Prostate gland (tissue), 2 donors: ENCODE measurements at places on chromosomes 12 and 14. TPM values are rescaled to one million over a fixed set of nuclear protein-coding genes. Genes with fewer than 3 reads are reported as not detected.

GRCh38 chr14:85195872-85196477 lies 334.0 kb upstream of the FLRT2 start:
- DNase-seq, result no peak

DNA sequence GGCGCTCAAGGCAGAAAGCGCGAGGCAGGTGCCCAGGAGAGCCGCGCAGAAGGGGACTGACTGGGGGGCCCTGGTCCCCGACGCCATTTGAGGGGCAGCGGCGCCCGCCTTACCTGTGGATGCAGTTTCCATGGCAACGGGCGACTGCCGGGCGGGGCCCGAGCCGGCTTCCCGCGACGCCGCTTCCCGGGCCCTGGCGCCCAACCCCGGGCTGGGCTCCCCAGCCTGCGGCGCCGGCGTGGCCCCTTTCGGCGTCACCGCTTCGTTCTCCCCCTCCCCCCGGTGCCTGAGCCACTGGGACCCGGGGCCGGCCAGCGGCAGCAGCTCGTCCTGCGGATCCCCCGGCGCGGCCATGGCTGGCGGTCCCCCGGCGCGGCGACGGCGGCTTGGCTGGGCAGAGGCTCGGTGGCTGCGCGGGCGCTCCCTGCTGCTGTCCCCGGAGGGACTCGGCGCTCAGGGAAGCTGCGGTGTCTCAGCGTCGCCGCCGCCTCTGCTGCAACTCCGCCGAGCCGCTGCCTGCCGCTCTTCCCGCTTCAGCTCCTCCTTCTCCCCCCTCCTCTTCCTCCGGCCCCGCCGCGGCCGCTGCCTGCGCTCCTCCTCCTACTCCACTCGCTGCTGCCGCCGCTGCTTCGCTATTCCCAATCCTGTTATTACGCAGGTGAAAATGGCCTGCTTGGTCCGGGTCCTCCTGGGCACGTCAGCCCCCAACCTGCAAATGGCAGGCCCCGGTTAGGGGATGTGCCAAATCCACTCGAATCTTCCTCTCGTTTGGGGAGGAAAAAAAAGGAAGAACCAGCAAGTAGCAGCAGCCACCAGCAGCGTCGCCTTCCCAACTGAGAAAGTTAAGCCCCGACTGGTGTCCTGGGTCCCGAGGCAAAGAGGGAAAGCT lies at the start of gene RTN1:
Gene RTN1 (minus strand): TSS at position 500 of the 889 bp plus-strand sequence. CDS start 146 bp downstream, at position 354.
- DNase-seq, result peak; percentile 56

GRCh38 chr12:33432992-33433391 lies 6.6 kb downstream of the SYT10 start:
- DNase-seq, result no peak

DNA sequence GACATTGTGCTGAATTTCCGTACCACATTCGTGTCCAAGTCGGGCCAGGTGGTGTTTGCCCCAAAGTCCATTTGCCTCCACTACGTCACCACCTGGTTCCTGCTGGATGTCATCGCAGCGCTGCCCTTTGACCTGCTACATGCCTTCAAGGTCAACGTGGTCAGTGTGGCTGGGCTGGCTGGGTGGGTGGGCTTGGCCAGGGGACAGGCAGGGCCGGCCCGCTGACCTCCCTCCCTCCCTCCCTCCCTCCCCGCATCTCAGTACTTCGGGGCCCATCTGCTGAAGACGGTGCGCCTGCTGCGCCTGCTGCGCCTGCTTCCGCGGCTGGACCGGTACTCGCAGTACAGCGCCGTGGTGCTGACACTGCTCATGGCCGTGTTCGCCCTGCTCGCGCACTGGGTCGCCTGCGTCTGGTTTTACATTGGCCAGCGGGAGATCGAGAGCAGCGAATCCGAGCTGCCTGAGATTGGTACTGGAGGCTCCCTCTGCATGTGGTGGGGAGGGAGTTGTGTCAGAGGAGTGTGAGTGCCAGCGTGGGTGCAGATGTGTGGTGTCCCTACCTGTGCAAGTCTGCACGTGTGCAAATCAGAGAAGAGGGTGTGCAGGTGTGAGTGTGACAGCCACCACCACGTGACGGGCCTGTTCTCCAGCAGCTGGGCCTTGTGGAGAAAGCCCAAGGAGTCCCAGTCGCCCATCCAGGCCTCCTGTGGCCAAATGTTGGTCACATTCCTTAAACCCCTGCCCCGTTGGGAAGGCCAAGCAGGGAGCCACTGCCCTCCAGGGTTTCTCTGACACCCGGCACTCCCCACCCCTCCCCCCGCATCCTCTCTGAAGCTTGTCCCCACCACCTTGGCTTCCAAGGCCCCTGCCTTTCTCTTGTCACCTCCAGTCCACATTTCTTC lies 5.3 kb downstream of the KCNH3 start:
- no peak for DNase-seq

- no peak for DNase-seq
Observed at GRCh38 chr14:77457115-77457521, 283 bp downstream of the VIPAS39 start.

DNA sequence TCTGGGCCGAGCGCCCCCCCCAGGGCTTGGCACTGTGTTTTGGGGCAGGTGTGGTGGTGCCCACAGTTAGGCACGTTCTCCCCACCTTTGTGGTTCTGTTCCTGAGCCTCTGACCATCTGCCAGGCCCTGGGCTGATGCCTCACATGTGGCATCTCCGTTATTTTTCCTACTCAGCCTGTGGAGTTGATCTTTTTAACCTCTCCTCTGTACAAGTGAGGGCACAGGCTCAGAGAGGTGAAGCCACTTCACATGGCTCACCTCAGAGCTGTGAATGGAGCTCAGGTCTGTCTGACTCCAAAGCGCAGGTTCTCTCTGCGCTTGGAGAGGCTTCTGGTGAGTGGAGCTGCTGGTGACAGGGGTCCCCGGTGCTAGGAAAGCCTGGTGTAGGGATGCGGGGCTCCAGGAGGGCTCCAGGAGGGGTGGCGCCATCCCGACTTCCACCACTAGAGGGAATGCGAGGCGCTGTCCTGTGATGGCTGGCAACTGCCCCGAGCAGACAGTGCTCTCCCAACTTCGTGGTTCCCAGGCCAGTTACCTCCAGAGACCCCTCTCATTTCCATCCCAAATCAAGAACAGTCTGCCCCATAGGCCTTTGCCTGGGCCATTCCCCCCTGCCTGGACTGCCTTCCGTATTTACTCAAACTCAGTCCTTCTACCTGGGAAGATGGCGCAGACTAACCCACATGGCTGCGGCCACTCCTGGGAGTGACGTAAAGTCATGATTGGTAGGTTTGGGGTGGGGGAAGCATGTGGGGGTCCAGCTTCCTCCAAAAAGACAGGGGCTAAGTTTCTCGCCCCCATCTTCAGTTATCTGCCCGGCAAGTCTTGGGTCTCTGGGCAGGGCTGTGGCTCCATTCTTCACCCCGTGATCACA lies 9.9 kb downstream of the BCL7A start:
- DNase-seq, result no peak

DNA sequence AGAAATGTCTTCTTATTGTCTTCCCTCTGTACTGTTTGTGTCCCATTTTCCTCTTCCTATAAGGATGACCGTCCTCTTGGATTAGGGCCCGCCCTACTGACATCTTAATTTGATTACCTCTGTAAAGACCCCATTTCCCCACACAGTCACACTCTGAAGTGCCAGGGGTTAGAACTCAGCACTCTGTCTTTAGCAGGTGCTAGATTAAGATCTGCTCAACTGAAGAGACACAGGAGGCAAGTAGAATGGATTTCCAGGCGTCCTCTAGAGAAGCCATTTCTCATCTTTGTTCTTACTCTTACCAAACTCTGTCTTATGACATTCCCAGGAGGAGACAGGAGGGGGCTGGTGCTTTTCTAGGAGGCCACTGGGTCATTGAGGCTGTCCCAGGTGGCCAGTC lies 50.8 kb downstream of the VCPKMT start:
- DNase-seq, result no peak

- DNase-seq, result peak; percentile 61
Observed at GRCh38 chr14:64465191-64465822, at the start of gene AKAP5. Gene AKAP5 (plus strand): TSS chr14:64465499. CDS start chr14:64468395, 2,896 bp downstream.

- DNase-seq, result peak; percentile 87
Observed at GRCh38 chr12:105235732-105236476, at the start of gene APPL2. Gene APPL2 (minus strand): TSS chr12:105236174. CDS start chr12:105236012, 162 bp downstream.

DNA sequence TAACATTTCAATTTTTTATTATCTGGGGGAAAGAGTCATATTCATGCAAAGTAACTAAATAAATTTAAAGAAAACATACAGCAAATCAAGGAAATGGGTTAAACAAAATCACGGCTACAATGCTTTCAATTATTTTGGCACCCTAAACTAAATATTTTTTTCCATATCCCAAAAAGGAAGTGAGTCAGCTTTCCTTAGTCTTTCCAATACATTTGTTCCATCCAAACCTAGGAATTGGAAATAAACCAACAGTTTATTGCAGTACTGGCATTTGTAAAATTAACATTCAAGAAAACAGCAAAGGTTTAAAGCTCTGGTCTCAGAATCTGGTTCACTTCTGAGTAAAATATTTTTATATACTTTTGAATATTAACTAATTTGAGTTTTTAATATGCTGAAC lies 89.2 kb downstream of the BCL2L14 start:
- DNase-seq, result no peak

DNA sequence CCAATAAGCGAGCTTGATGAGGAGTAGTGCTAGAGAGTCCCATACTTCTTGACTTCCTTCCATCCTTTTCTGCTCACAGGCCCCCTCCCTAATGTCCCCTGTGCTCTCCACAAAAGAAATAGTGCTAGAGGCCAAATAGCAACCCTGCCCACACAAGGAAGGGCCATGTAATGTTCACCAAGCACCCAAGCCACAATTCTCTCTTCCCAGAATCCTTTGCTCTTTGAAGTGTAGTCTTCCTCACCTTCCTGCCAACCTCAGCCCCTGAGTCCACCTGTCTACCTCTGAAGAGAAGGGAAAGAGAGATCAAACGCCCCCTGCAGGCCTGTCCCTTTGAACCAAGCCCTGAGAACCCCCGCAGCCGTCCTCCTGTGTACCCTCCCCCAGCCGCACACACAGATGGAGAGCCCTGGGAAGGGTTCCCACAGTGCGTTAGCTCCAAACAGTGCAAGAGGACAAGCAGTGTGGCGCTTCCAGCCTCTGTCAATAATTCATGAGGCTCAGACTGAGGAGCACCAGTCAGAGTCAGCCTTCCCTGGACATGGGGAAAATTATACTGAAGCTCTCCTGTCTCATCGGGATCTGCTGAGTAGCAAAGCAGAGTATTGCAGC lies 1.9 kb upstream of the DHRS4 start:
- DNase-seq, result no peak

GRCh38 chr12:62403031-62403430 lies 63.6 kb upstream of the MON2 start:
- DNase-seq, result no peak

DNA sequence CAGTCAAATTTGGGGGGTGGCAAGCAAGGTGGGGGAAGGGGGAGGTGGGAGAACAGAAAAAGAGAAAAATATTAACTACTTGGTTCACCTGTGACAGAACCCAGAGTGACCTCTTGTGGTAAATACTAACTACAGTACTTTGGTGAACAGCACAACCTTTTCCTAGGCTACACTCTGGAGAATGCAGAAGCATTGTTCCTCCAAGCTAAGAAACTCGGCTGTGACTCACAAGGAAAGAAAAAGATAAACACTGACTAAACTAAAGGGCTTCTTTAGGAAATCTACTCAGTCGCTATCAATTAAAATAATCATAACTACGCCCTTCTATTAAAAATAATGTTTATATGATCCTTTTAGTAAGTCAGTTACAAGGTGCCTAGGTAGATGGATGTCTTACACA lies 5.4 kb downstream of the KCNH5 start:
- no peak for DNase-seq

GRCh38 chr12:3304436-3305165 lies 186.4 kb upstream of the PRMT8 start:
- DNase-seq, result no peak

- peak; percentile 28 for DNase-seq
Observed at GRCh38 chr12:9750276-9751203, 10.2 kb downstream of the CD69 start.

GRCh38 chr14:61524211-61524806 lies 171.0 kb upstream of the HIF1A start:
- DNase-seq, result no peak

GRCh38 chr14:73714656-73715081 lies 485 bp upstream of the PNMA1 start:
- no peak for DNase-seq

DNA sequence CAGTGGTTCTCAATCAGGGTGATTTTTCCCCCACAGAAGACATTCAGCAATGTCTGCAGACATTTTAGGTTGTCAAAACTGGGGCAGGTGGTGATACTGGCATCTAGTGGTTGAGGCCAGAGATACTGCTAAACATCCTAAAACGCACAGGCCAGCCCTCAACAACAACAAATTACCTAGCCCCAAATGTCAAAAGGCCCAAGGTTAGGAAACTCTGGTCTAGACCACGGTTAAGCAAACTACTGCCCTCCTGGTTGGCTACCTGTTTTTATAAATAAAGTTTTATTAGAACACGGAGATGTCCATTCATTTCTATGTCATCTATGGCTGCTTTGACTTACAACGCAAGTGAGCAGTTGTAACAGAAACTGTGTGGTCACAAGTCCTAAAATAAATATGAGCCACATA lies 186.7 kb downstream of the EFCAB11 start:
- DNase-seq, result no peak

DNA sequence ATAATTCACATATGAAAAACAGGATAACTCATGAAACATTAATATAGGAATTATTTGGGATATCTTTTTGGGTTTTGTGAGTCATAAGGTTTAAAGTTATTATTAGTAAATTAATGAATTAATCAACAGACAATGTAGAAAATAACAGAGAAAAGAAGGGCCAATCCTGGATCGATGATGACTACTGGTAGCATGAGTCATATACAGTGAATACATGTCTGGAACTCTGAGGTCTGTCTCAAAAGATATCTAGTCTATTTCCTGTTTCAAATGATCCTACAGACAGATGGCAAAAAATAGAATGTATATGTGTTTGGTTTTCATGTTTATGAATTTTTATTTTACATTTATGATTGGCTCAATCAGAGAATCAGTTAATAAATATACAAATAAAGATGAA lies 86.4 kb upstream of the RTL1 start:
- no peak for DNase-seq

DNA sequence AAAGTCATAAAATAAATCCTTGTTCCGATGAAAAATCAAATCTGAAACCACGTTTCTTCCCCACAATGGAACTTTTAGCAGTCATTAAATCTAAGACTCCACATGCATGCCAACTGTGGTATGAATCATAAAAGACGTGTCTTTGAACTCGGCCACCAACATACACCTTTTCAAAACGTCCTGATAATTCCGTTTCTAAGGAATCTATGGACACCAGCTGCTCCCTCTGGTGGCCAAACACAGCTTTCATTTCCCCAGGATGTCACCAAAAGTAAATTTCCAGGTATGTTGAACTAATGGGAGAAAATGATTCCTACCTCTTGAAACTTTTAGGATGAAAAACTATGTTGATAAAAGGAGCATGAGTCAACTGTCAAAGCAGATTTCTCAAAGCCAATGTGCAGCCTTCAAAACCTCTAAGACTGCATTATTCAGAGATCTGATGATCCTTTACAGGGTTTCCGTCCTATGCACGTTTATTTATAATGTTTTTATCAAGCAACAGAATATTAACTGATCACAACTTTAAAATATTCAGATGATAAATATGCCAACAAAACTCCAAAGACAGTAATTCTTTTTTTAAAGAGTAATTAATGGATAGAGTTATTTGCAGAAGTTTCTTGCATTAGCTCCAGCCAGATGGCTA lies 96.2 kb downstream of the CIT start:
- DNase-seq, result peak; percentile 46

GRCh38 chr14:105019861-105020814 lies 745 bp downstream of the CDCA4 start:
- no peak for DNase-seq

Gene ADCY4
- 28.7 TPM for total RNA-seq

Gene TMEM119
- total RNA-seq, result 1.7 TPM

Gene TMEM117
- total RNA-seq, result 26.5 TPM

Gene FGF23
- total RNA-seq, result not detected

Gene SLC10A1
- total RNA-seq, result not detected
